ENCODE measurements at places on chromosomes 6 and 20.

GRCh38 chr20:20292472-20292871 lies 75.4 kb upstream of the INSM1 start:
- no peak for DNase-seq

GRCh38 chr6:116629563-116629981 lies 13.3 kb downstream of the RSPH4A start:
- no peak for DNase-seq

GRCh38 chr20:39702701-39703349 lies 740.7 kb downstream of the DHX35 start:
- no peak for DNase-seq

- DNase-seq: no peak
Measured at GRCh38 chr6:159931846-159932245, 37.0 kb upstream of the IGF2R start.

DNA sequence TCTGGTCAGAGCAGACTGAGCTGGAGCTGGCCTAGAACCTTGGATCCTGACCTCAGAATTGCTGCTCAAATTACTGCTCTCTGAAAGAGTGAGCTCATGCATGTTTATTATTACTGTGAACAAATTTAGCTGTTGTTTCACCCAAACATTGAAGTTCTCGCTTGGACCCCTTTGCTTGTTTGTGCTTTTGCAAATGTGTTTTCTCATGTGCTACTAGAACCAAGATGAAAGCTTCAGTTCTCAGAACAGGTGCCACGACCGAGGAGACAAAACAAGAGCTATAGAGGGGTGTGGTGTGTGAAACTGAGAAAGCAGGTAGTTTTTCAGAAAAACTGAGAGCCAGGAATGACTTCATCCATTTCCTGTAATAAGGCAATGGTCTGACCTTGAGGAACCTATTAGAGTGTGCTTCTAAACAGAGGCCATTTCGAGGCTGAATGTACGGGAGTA lies 50.0 kb upstream of the ESR1 start:
- no peak for DNase-seq

DNA sequence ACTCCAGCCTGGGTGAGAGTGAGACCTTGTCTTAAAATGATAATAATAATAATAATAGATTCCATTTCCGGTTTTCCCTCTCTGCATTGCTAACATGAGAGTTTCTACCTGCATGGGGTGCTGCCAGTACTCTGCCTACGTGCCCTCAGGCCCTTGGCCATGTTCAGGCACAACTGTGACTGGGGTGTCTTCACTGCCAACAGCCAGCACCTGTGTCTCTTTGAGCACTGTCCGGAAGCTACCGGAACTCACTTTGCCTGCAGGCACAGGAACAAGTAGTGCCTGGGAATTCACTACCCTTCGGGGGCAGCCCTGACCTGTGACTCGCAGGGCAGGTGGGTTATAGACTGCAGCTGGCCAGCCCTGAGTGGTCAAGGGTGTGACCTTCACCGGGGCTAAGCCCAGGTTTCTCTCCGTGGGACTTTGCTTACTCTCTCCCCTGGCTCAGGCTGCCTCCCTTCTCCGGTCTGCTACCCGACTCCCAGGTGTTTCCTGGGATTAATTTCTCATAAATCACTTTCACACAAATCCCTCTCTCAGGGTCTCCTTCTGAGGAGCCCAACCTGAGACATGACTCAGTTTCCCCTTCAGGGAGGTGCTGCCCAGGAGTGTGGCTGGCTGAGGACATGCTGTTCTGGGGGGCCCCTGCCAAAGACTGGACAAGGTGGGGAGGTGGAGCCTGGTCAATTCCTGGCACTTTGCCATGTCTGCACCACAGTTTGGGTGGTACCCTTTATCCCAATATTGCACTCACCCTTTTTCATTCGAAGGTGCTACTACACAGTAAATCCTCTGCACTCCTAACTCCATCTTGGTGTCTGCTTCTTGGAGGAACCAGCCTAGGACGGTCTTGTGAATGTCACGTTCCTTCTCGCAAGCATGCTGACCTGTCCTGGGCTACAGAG lies 79.5 kb upstream of the RALGAPA2 start:
- DNase-seq: no peak

DNA sequence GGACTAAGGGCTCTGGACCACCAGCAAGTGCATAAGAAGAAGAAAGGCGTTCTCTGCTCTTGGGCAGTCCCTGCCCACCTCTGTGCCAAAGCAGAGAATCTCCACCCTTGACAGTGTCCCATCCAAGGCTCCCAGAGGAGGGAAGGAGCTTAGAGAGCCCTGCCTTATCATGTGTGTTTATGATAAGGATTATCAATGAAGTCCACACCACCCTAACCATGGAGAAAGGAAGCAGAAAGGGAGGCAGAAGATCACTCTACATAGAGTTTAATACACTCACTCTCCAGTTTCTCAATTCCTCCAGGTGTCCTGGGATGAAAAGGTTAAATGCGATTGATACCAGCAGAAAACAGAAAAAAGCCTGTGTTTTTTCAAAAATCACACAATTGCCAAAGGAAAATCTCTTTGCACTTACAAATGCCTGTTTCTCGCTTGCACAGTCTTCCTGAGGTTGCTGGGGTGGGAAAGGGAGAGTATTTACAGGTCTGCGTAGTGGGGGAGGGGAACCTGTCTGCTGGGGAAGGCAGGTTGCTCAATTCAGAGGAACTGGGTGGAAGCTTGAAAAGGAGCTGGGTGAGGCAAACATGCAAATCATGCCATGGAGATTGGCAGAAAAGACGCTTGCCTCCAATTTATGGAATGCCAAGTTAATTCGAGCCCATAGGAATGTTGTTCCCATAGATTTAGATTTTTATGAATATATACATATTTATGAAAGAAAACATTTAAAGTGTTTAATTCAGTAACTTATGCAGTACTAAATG lies 104.0 kb downstream of the EYA2 start:
- DNase-seq: no peak

GRCh38 chr6:100808638-100809275 lies 72.4 kb downstream of the ASCC3 start:
- no peak for DNase-seq

DNA sequence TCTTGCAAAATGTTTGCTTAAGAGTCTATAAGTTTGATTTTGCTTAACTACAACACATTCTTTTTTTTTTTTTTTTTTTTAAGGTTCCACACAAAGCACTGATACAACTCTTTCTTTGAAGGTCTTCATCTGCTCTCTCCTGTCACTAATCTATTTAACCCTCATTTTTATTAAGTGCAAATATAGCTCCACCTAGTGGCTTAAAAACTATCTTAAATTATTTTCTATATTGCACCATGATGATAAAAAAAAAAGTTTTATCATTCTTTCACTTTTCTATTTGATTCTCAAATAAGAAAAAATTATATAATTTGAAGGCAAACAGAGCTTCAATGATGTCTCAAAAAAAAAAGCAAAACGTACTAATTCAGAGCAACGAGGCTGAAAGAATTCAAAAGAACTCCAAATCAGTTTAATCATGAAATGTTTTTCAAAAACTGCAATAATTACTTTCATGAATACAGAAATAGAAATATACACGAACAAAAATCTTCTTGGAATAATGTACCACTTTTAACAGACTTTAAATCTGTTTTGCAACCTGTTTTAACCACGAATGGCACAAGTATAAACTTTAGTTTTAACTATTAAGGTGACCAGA lies 12.8 kb downstream of the ESF1 start:
- DNase-seq: peak; percentile 14
